H1 (cell line): ENCODE measurements at places on chromosomes 4 and X. TPM values are rescaled to one million over a fixed set of nuclear protein-coding genes. Genes with fewer than 3 reads are reported as not detected.

- DNase-seq: no peak
These were observed 81.1 kb downstream of the FRAS1 start for GRCh38 chr4:78138252-78138651.

DNA sequence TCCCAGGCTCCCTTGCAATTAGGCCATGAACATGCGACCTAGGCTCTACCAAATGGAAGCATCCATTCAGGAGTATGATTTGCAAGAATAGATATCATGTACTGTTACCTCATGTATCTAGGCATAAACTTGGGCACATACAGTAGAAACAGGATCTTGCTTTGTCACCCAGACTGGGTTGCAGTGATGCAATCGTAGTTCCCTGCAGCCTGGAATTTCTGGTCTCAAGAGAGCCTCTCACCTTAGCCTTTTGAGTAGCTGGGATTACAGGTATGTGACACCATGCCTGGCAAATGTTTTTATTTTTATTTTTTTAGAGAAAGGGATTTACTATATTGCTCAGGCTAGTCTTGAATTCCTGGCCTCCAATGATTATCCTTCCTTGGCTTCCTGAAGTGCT lies 994.2 kb downstream of the ADGRL3 start:
- no peak for DNase-seq

DNA sequence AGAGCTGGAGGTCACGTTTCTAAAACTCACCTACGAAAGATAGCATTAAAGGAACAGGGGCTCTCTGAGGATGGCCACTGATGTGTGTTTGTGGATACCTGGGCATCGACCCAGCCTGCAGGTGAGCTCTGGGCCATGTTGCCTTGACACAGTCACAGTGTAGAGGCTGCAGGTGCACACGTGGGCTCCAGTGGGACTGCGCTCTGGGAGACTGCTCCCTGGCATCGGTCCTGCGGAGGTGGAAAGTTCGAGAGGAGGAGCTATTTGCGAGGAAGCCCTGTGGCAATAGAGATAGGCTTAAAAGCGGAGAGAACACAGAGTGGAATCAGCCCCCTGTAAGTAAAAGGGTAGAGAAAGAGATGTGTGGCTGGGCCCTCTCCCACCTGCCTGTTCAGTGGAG lies 12.3 kb upstream of the TADA2B start:
- no peak for DNase-seq

DNA sequence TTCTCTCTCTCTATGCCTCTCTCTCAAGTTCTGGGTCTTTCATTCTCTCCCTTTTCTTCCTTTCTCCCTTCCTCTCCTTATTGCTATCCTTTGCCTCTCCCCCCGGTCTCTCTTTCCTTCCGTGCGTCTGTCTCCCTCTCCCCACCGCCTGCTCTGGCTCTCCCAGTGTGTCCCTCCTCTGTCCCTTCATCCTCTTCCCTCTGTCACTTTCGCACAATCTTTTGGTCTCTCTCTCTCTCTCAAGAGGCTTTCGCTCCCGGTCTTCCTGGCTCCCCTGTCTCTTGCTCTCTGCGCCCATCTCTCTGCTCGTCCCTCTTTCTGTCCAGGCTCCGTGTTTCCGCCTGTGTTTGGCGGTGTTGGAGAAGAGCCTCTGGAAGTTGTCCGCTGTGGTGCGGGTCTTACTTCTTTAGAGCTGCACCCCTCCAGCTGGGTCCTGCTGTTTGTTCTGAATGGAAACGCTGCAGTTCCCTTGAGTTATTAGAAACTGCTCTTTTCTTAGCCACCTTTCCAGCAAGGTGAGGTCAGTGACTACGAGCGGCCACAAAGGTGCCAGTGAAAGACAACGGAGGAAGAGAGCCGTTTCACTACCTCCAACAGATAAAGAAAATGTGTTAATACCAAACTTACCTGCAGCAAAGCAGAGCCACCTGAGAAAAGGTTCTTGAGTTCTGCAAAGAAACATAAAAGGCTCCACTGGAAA lies 1.1 kb downstream of the BMPR1B start:
- DNase-seq: no peak

GRCh38 chr4:15765910-15766697 lies 12.0 kb upstream of the CD38 start:
- DNase-seq: no peak

GRCh38 chrX:95645738-95646137 lies 1038.9 kb upstream of the DIAPH2 start:
- no peak for DNase-seq

- DNase-seq: no peak
These were observed 100.3 kb downstream of the SORBS2 start for GRCh38 chr4:185711726-185712125.

DNA sequence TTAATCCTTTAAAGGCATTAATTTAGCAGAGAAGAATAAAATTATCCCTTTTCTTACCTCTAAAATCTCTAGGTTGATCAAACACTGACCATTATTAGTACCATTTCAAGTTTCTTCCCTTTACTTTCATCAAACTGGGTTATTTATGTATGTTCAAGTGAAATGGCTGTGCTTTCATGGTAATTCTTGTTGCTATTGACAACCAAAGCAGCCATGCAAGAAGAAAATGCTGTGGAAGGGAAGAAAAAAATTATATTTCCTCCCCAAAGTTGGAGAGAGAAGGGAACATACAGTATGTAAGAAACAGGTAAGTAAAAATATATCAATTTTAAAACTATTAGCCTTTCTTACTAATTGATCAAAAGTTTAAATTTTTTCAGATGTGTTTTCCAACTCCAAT lies 16.2 kb downstream of the NPNT start:
- DNase-seq: no peak

DNA sequence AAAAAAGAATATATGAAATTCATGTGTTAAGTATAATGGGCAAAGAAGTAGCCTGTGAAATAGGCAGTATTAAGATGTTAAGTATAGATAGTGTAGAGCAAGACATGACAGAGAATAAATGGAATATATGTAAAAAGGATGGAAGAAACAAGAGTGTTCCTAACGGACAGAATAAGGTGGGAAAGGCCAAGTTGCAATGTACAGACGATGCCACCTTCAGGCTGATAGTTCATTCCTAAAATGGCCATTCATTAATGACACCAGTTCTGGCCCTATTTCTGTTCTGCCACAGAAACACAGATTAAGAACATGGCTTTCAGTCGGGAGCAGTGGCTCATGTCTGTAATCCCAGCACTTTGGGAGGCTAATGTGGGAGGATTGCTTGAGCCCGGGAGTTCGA lies 4.4 kb upstream of the FAM184B start:
- no peak for DNase-seq

DNA sequence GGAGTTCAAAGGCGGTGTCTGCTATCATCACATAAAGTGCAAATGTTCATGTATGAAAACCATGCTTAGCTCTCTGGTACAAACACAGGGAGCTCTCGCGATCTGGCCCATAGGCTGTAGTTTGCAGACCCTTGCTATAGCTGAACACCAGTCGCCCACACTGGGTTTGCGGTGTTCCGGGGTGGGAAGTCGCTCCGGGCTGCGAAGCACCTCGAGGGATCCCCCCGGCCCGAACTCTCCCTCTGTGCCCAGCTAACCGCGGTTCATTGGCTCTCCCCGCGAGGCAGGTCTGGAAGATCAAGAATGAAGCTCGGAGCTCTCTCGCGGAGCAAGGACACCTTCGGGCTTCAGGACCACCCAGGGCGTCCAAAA lies 341 bp upstream of the PRPS2 start:
- DNase-seq: no peak

DNA sequence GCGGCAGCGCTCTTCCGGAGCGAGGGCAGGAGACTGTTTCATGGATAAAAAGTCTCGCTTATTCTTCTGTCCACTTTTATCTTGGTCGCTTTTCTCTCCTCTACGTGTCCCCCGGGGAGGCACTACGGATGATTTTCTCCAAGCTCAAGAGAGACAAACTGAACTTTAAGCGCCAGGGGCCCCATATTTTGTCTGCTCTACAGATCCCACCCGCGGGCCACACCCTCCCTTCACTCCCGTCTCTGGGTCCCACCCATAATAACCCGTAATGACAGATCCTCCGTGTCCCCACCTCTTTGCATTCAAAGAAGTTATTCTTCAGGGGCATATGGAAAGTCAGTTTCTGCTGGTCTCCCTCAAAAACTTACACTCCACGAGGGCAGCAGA lies at the start of gene CORIN:
Gene CORIN, minus strand, starts transcription at position 160 of the 387 bp plus-strand sequence. Its CDS starts 118 bp downstream, at position 42.
- no peak for DNase-seq

GRCh38 chr4:98484031-98484430 lies 174.4 kb downstream of the TSPAN5 start:
- no peak for DNase-seq

- DNase-seq: no peak
These were observed 16.0 kb downstream of the ATP5ME start for GRCh38 chr4:657834-658667.

DNA sequence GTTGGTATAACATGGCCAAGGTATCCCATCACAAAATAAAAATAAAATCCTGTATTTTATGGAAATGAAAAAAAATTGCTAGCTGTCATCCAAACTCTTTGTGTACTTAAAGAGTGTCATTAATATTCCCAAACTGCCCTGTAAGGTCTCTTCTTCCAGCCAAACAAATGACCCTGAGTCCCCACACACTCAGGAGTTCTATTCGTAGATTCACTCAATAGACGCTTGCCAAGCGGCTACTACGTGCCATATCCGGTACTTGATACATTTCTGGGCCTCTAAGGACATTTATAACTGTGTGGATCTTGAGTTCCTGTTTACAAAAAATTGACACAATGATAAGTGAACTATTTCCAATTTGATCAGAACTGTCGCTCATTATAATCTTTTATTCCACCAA lies 245.1 kb downstream of the SCFD2 start:
- no peak for DNase-seq

DNA sequence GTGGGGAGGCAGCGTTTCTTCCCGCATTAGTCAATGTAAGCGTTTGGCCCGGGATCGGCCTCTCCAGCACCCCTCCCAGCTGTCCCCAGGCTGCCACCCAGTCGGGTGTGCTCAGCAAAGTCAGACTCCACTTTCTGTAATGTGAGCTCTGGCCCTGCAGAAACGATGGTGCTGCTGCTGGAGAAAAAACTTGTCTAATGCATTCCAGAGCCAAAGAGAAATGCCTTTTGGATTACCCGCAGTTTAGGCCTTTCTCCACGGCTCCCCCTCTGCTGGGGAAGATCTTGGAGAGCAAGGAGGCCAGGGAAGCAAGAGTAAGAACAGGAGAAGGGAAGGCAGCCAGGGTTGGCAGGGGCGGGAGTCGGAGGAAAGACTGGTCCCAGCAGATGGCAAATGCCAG lies 55.2 kb downstream of the ELF4 start:
- no peak for DNase-seq

GRCh38 chr4:60944060-60944459 lies 256.1 kb upstream of the ADGRL3 start:
- no peak for DNase-seq

DNA sequence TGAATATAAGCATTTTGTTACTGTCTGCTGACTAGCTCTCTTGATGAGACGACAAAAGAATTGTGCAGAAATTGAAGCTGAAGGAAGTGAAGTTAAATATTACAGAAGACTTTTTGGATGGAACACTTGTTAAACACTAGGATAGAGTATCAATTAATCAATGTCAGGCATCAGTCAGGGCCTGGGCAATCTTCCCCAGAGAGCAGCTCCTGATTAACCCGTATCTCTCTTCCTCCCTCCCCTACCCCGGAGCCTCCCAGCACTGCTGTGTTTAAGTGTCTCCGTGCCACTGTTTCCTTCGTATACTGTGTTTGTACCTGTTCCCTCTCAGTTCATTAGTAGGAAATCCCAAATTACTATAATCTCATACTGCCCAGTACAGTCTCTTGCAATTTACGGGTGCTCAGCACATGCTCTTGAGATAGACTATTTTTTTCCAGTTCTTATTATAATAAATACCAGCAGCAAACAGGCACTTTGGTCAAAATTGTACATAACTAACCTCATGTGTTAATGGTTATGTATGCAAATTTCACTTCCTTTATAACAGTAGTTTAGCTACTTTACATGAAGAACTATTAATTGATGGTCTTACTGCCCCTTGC lies 765.7 kb upstream of the FTHL17 start:
- DNase-seq: no peak

DNA sequence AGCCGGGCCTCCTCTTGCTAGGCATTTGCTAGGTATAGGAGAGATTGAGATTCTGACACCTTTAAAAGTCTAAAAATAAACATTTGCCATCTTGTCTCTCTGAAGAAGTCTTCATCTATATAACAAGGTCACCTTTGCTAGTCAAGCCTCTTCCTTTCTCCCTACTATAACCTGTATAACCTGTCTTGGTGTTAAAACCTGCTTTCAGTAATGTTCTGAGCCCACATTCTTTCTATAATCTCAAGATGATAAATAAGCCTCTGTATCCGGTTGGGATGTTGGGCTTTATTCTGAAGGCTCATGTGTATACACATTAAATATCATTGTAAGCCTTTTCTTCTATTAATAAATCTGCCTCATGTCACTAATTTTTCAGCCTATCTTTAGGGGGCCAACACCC lies 10.2 kb downstream of the ASIC5 start:
- no peak for DNase-seq

DNA sequence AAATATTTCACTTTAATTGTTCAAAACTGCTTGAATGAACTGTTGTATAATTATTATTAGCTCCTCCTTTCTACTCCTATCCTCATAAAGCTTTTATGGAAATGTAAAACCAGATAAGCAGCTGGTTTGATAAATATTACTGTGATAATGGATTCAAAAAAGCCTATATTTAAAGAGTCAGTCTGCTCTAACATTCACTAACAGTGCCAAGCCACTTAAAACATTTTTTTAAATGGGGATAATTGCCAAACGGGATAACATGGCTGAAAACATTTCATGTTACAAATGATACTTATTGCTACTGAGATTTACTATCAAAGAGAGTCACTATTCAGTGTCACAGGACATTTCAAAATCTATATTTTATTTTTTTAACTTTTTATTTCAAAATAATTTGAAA lies 17.4 kb downstream of the ARHGAP24 start:
- no peak for DNase-seq

- DNase-seq: no peak
These were observed 68.5 kb downstream of the CYTL1 start for GRCh38 chr4:4950561-4951290.

GRCh38 chr4:81919223-81919622 lies 447.5 kb upstream of the RASGEF1B start:
- DNase-seq: no peak

GRCh38 chrX:129347291-129347690 lies 176.0 kb downstream of the SMARCA1 start:
- DNase-seq: peak; percentile 48

GRCh38 chr4:6272863-6273660 lies 3.4 kb downstream of the WFS1 start:
- no peak for DNase-seq

The GRIA2 gene
- not detected in 2 replicates for total RNA-seq

The ERCC6L gene
- total RNA-seq: 23.9 and 24.7 TPM in 2 replicates

The ADAM29 gene
- not detected in 2 replicates for total RNA-seq

The PGAM4 gene
- 0.56 TPM in 1 of 2 replicates, not detected in the other for total RNA-seq

The SORCS2 gene
- 0.75 and 1.8 TPM in 2 replicates for total RNA-seq

The ZNF157 gene
- total RNA-seq: 2.0 and 2.2 TPM in 2 replicates

The TEX13B gene
- total RNA-seq: 0.32 TPM in 1 of 2 replicates, not detected in the other

The AFAP1 gene
- 16.2 and 18.2 TPM in 2 replicates for total RNA-seq

The AWAT2 gene
- not detected in 2 replicates for total RNA-seq
